ENCODE measurements at places on chromosomes 1 and 21. TPM values are rescaled to one million over a fixed set of nuclear protein-coding genes. Genes with fewer than 3 reads are reported as not detected.

HAO2 gene
- not detected for total RNA-seq

SOX13 gene
- 7.9 TPM for total RNA-seq

IRF6 gene
- 0.05 TPM for total RNA-seq

IL12RB2 gene
- not detected for total RNA-seq

SLC35F3 gene
- 7.3 TPM for total RNA-seq

KPRP gene
- total RNA-seq = not detected

SPRR3 gene
- total RNA-seq = not detected

A3GALT2 gene
- not detected for total RNA-seq

OR2L13 gene
- not detected for total RNA-seq

AK5 gene
- total RNA-seq = 14.9 TPM

MTF2 gene
- 16.1 TPM for total RNA-seq

TARDBP gene
- 70.1 TPM for total RNA-seq

CKS1B gene
- total RNA-seq = 222 TPM

SLC45A1 gene
- total RNA-seq = not detected

AIM2 gene
- 3.2 TPM for total RNA-seq

SLC22A15 gene
- total RNA-seq = 3.2 TPM

KRTAP19-3 gene
- not detected for total RNA-seq

KMO gene
- not detected for total RNA-seq

SERPINC1 gene
- not detected for total RNA-seq

MAEL gene
- 0.13 TPM for total RNA-seq

CSDE1 gene
- total RNA-seq = 322 TPM

ZSCAN20 gene
- 3.0 TPM for total RNA-seq

PLD5 gene
- 0.33 TPM for total RNA-seq

FGGY gene
- total RNA-seq = 5.8 TPM

LCE6A gene
- total RNA-seq = not detected

PAPPA2 gene
- total RNA-seq = 3.0 TPM

CD48 gene
- not detected for total RNA-seq

ADORA1 gene
- total RNA-seq = 6.2 TPM

VWA5B1 gene
- not detected for total RNA-seq

ZYG11B gene
- 14.6 TPM for total RNA-seq

SPRR5 gene
- not detected for total RNA-seq

SH2D5 gene
- total RNA-seq = 26.9 TPM

AZIN2 gene
- total RNA-seq = 5.5 TPM

RHD gene
- not detected for total RNA-seq

UBIAD1 gene
- total RNA-seq = 21.2 TPM

PDPN gene
- 8.7 TPM for total RNA-seq

ASPM gene
- 33.5 TPM for total RNA-seq

EFCAB14 gene
- 28.8 TPM for total RNA-seq

CFHR4 gene
- not detected for total RNA-seq

Data from HT1080 (cell line).